Vagina (tissue), 2 donors: ENCODE measurements at places on chromosomes 12 and 14.

DNA sequence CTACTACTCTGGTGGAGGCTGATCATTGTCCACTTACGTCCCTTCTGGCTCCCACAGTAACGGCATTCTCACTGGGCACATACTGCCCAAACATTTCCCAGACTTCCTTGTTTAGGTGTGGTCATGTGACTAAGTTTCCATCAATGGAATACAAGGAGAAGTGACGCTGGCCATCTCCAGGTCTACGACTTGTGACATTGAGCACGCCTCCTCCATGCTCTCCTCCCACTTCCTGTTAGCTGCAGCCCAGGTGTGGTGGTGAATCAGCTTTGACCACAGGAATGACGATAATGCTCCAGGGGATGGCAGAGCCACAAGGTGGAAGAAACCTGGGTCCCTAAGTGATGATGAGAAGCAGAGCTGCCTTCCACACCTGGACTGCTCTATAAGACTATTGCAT lies 6.0 kb upstream of the SLC24A4 start:
- no peak for DNase-seq

DNA sequence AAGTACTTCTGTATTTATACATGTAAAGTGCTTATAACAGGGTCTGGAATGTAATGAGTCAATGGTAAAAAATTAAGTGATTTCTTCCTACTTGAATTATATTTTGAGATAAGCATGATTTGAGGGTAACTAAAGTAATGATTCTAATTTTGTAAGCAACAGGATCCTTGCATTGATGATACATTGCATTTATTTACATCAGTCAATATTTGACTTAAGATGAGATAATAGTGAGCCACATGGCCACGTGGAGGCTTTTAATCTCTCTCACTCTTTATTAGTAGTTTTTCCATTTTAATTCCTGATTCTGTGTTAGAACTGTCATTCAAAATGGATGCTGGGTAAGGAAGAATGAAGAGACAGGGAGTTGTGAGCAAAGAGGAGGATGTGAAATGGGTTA lies 298.1 kb upstream of the PRICKLE1 start:
- no peak for DNase-seq

DNA sequence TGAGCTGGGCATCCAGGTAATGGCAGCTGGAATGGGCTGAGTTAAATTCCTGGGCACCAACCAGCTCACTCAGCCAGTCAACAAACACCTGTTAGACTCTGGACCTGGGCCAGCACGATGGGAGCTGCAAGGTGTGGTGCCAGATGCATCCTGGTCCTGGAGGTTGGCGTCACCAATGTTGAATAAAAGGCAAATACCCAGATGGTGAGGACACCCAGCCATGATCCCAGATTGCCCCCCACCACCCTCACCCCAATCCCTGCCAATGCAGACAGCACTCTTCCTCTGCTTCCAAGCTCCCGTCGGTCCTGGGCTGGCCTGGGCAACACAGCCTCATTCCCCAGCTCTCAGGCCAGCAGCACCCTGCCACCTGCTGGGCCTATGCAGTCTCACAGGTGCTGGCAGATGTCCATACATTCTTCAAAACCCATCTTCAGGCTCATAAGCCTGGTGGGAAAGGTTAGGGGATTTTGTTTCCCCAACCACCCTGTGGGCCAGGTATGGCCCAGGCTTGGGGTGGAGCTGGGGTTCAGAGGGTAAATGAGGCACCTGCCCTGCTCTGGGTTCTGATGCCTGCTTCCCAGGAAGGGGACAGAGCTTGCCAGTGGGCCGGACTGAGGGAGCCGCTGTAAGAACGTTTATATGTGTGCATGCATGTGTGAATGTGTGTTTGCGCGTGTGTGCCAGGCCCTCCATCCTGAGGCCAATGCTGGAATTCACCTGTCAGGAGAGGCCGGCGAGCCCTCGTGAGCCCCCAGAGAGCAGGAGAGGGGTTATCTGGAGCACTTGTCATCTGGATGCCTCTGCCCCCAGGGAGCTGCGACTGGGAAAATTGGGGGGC lies 58.0 kb downstream of the LGMN start:
- no peak for DNase-seq

DNA sequence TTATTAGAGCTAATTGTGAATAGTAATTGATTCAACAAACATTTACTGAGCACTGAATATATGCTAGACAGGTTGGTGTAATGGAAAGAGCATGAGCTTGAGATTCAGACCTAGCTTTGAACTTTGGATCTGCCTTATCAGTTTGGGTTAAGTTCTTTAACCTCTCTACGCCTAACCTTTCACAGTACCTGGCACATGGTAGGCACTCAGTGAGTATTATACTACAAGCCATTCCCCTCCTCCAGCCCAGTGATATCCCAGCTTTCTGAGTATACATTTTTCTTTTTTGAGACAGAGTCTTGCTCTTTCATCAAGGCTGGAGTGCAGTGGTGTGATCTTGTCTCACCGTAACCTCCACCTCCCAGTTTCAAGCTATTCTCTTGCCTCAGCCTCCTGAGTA lies 32.0 kb downstream of the FAM177A1 start:
- DNase-seq, result no peak

- no peak for DNase-seq
Measured at GRCh38 chr12:22321638-22322037, 12.9 kb downstream of the ST8SIA1 start.
